IPS DF 19.7 (cell line): ENCODE measurements at places on chromosomes 12 and 14.

DNA sequence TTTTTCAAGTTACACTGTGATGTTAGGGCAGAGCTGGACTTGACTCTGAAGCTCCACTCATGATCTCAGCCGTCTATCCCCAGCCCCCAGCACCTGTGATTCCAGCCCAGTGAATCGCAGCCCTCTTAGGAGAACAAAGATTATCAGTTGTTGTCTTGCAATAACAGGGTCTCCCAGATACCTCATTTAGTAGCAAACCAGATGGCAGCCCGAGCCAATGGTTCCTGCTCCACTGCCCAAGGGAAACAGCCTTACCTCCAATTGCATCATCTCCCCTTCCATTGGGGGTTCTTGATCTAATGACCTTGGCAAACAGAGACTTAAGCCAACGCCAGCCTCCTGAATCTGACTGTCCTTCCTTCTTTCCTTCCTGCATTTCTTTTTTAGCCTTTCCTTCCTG is 371.2 kb downstream of the BCL11B start:
- DNase-seq, result no peak

DNA sequence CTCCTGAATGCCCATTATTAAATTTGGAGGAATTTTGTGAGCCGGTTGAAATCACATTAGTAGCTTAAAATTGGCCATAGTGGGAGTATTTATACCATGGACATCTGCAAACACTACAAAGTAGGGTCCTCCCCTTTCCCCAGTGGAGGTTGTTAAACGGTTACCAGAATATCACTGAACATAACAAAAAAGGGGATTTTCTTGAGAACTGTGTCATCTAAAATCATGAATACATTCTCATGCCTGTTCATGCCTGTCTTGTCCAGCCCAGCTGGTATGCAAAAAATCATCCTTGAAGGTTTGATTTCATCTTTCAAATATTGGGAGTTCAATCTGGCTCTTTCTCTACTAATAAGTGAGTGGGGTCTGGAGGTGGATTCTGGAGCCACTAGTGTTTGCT is 96.4 kb downstream of the OTOGL start:
- DNase-seq, result no peak

DNA sequence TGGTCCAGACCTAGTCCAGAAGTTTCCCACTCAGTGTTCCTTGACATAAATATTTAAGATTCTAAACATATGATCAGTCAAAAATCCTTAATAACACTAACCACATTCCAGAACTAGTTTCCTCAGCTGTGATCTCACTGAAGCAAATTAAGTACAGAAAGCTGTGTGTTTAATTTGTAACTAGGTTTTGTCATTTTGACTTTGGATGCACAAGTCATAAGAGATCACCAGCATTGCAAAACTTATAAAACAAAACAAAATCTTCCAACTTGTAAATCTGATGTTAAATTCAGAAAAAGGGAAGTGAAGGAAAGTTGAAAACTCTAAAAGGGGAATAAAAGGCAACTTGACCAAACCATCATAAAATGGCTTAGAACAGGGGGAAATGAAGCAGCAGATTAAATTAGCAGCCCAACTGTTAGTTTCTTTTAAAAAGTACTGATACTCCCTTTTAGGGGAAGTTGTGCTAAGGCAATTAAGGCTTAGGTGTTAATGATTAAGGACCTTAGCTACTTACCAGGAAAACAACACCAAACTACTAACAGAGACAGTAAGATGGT is 56.6 kb downstream of the SH2B3 start:
- DNase-seq, result no peak

- peak; percentile 42 for DNase-seq
Observed at GRCh38 chr14:67426983-67427606, 15.1 kb upstream of the PLEK2 start.

DNA sequence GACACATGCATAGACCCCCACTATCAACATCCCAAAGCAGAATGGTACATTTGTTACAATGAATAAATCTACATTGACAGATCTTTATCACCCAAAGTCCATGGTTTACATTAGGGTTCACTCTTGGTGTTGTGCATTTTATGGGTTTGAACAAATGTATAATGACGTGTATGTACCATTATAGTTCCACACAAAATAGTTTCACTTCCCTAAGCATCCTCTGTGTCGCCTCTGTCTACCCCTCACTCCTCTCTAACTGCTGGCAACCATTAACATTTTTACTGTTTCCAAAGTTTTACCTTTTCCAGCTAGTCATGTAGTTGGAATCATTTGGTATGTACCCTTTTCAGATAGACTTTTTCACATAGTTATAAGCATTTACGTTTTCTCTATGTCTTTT is 69.5 kb upstream of the LMO3 start:
- DNase-seq, result no peak

- no peak for DNase-seq
Observed at GRCh38 chr12:127911291-127911690, 355.7 kb upstream of the TMEM132C start.

GRCh38 chr12:49535921-49536525 is 2.8 kb upstream of the KCNH3 start:
- no peak for DNase-seq

- no peak for DNase-seq
Observed at GRCh38 chr14:90426031-90426540, 29.3 kb downstream of the CALM1 start.

DNA sequence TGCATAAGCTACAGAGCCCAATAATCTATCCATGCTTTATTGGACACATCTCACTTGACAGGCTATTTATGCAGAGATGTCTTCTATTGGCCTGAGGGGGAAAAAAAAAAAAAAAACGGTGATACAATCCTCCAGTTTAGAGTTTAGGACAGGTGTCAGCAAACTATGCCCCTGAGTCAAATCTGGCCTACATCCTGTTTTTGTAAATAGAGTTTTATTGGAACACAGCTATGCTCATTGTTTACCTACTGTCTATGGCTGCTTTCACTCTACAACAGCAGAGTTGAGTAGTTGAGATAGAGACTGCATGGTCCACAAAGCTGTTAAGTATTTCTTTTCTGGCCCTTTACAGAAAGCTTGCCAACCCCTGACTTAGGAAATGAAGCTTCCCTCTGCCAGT is 403.1 kb downstream of the C12orf75 start:
- no peak for DNase-seq

DNA sequence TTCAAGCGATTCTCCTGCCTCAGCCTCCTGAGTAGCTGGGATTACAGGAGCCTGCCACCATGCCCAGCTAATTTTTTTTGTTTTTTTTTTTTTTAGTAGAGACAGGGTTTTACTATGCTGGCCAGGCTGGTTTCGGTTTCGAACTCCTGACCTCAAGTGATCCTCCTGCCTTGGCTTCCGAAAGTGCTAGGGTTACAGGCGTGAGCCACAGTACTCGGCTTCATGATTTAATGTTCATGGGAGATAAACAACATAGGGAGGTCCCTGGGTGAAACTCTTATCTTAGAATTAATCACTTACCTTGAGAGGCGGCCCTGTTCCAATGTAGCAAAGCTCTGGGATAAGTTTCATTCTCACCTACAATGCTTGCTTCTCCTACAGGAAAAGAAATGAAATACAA is 48.3 kb downstream of the SEL1L start:
- no peak for DNase-seq

DNA sequence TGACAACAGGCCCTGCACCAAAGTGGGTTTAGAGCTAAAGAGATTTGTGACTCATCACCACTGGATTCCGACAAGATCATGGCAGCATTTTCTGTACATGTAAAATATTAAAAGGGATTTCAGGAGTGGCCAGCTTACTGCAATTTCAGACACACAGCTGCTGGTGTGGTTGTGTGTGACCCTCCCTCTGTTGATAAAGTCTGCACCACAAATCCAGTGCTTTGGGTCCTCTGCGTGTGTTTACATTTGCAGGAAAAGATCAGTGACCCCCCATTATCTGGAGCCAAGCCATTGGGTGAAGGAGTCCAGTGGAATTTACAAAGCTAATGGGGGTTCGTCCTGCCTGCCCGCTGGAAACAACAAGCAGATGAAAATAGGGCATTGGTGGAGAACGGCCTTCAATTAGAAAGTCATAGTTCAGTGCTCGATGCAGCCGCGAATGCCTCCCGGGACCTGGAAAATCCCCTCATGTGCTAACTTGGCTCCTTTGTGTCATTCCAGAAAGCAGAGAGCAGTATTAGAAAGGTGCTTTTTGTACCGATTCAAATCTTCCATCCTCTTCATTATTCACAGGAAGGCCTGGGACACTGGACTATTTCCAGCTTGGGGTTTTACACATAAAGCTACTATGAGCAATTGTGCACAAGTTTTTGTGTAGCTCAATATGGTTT is 188.5 kb upstream of the TMEM132C start:
- no peak for DNase-seq

DNA sequence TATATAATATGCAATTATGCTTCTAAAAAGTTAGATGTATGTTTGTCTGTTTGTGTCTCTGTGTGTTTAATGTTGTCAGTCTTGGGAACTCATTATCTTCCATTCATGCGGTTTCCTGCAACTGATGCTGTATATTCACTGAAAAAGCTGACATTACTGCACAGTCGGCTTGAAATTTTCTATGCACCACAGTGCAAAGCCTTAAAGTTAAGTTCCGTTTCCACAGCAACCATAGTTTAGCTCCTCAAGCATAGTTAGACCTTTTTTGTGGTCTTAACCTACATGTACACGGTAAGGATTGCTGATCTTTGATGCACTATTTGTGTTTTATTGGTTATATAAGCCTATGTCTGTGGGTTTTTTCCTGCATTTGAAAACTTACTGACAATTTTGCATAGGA is 309.4 kb downstream of the KCNC2 start:
- no peak for DNase-seq

DNA sequence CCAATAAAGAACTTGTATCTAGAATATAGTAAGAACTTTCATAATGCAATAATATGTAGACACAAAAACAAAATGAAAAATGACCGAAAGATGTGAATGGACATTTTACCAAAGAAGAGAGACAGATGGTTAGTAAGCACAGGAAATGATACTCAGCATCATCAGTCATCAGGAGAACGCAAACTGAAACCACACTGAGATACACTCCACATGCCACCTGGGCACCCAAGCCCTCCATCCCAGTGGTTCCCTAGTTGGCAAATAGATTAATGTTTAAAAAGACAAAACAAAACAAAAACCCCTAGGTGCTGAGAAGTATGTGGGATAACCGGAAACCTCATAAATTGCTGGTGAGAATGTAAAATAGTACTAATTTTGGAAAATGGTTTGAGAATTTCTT is 26.8 kb upstream of the VPS33A start:
- no peak for DNase-seq

DNA sequence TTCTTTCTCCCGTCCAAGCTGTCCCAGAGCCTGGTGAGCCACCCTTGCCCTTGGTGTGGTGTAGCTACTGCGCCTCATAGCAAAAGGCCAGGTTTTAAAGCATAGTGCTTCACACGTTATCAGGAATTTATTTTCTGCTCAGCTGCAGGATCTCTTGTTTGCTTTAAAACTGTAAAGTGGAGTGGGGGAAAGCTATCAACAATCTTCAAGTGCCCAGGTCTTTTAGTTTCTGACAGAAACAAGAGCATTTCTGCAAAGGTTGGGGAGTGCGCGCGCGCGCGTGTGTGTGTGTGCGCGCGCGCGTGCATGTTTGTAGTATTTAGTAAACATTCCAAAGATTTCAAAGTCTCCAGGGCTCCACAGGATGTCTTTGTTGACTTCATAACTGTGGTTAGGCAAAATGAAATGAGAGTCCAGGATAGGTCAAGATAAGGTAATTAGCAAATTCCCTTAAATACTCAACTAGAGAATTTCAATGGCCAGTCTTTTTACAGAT is 45.5 kb downstream of the EML1 start:
- DNase-seq, result peak; percentile 77

GRCh38 chr12:120748242-120748641 is 22.6 kb downstream of the ACADS start:
- DNase-seq, result no peak

- no peak for DNase-seq
Observed at GRCh38 chr12:104790296-104791125, 167.6 kb downstream of the SLC41A2 start.

GRCh38 chr14:101020834-101021370 is 117.4 kb upstream of the RTL1 start:
- DNase-seq, result no peak
